ENCODE measurements at places on chromosomes 6 and 20.

GRCh38 chr20:59670786-59671492, 66.6 kb downstream of the PHACTR3 start:
- DNase-seq = no peak

GRCh38 chr6:114436691-114437090, 93.9 kb upstream of the HS3ST5 start:
- no peak for DNase-seq

- DNase-seq = no peak
Observed at GRCh38 chr20:22226849-22227700, 357.3 kb downstream of the FOXA2 start.

- no peak for DNase-seq
Observed at GRCh38 chr6:37192666-37193065, 22.7 kb downstream of the PIM1 start.

DNA sequence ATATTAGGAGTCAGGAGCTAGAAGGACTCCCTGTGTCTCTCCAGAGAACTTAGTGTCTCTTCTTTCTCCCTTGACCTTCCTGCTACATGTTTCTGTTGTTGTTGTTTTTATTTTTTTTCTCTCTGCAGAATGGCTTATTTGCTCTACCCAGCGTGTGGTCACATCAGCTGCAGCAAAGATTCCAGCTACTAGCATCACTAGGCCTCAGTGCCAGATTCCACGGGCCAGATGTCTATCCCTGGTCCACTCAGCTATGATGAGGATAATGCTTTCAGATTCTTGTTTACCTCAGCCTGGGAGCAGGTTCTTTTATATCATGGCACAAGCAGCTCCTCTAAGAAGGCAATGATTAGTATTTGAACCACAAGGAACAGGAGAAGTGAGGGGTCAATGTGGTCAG, 110.0 kb downstream of the PLCB1 start:
- DNase-seq = no peak

DNA sequence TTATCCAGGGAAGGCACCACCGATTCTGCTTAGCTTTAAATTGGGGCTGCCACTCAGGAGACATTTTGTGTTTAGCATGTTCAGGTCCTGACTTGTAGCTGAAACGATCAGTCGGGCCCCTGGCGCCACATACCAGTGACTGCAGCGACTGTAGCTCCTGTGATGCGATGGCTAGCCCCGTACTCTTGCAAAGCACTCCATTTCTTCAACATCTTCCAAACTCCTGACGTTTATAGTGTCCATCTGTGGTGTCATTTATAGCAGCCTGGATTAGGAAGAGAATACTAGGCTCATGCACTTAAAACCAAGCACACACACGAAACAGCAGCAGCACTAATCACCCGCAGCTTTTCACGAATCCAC, 13.0 kb downstream of the POU3F2 start:
- DNase-seq = no peak

DNA sequence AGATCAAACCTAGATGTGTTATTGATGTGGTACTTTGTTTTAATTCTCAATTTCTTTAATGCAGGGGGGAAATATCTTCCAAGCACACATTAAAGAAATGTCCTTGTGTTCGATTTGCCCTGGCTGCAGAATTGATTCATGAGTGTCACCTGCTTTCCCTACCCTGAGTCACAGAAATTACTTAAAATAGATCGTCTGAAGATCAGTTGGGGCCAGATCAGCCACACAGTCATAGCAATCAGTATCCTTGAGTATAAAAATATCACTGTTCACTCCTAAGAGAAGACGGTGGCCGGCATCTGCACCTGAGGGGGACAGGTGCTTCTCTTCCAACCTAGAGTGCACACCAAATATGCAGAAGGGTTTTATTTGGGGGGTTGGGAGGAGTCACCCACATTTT, 115.2 kb upstream of the RIN2 start:
- no peak for DNase-seq

DNA sequence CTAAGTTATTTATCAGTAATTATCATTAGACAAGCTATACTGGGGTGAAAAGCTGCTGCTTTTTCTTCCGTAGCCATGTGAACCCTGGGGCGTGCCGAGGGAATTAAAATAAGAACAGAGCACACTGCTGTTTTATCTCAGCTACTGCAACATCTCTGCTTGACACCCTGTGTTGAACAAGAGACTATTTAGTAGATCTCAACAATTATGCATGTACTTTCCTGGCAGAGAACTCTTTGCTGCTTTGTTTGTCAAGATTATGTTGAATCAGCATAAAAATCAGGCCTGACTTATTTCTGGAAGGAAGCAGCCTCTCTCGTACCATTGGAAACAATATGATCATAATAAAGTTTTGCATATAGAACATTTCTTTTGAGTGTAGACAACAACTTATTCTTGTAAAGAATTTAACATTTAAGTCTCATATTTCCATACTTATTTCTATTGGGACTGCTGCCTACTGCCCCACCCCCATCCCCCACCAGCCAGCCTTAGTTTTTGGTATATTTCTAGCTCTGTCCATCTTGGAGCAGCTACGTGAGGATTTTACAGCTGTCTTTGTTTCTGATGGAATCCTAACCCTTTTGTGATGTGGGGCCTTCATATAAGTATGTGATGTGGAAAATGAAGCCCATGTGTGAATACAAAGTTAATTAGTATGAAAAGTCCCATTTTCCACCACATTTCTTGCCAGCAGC, 1011.4 kb downstream of the KIF16B start:
- no peak for DNase-seq

- no peak for DNase-seq
Observed at GRCh38 chr6:125987026-125987617, 782 bp downstream of the TRMT11 start.

GRCh38 chr6:137950581-137950980, 83.5 kb downstream of the TNFAIP3 start:
- DNase-seq = no peak

DNA sequence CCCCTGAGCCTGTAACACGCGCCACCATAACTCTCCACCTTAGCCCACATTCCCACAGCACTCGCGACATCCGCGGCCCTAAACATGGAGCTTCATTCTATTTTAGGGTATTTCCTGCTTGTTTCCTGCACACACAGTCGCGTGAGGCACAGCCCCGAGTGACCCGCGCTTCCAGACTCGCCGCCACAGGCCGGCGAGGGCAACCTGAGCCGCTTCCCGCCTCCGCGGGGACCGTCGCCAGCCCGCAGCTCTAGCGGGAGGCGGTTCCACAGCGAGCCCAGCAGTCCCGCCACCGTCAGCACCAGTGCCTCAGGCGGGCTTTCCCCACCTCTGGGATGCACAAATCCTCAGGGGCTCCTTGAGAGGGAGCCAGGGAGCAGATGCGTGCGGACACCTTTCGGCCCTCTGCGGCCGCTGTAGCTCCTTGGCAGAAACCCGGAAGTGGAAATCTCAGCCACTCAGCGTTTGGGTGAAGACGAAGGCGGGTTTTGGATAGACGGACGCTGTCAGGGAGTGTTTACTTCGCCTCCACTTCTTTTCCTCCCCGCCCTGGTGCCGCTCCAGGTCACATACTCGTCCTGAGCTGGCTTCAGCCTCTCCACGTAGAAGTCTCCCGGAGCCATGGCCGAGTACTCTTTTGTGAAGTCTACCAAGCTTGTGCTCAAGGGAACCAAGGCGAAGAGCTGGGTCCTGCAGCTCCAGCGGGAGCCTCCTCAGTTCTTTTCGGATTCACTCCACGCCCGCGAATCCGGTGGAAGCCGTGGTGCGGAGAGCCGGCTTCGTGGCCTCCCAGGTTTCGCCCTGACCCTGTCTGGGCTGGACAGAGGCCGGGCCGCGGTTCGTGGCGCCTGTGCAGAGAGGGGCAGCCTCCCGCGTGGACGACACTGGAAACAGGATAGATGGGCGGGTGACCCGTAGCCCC, 2177.4 kb upstream of the DEFB115 start:
- peak; percentile 37 for DNase-seq

DNA sequence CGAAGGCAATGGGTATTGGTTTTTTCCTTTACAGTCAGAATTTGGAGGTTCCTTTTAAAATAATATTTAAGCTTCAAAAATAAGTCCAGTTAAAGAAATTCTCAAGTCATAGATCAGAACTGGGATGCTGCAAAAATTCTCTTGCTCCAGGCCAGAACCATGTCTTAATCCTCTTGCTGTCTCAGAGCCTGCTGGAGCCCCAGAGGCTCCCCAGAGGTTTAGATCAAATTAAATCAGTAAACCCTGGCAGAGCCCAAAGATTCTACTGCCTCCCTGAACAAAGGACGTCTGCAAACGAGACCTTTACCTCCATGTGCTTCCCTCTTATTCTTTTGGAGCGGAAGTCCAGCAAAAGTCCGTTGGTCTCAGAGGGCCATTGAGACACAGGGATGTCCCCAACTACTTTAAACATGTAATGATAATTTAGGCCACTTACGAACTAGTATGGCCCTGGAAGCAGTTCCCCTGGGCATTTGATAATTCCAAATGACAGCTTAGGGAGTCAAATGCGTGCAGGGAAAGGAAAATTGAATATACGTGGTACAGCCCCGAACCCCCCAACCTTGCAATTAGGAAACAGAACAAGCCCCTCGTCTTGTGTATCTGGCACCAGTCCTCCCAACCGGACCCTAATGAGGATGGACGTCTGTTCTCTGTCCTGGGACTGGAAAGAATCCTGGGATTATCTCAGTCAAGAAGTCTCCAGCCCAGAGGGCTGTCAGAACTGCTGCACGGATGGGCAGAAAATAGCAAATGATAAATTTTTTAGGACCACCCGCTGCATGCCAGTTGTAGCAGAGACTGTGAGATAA, 31.5 kb downstream of the SULF2 start:
- no peak for DNase-seq

DNA sequence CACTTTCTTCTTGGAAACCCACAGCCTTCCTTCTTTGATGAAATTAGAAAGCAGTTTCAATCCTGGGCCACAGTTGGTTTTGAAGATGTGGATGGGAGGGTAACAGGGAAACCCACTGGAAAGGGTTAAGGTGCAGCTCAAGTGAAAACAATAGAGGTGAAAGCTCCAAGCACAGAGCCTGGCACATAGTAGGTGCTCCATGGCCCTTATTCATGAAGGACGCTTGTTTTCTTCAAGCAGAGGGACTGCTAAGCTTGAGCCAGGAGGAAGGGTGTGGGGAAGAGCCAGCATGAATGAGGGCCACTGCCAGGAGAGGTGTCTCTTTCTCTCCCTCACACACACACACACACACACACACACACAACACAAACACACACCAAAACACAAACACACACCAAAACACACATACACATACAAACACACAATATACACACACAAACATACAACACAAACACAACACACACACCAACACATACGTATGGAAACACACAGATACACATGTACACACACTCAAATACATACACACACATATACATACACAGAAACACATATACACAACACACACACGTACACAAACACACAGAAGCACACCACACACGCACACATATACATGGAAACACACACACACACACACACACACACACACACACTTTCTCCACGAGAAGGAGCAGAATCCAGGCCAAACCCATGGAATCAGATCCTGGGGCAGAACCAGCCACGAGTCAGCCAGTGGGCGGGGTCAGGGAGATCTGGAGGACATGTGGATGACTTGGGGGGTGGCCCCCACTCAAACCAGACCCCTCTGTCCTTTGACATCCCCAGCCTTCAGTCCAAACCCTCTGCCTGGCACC, 23.7 kb upstream of the RBPJL start:
- DNase-seq = no peak

GRCh38 chr6:18427296-18427695, 40.1 kb downstream of the RNF144B start:
- no peak for DNase-seq

GRCh38 chr20:50673146-50673465, 18.2 kb downstream of the RIPOR3 start:
- no peak for DNase-seq

GRCh38 chr6:86706449-86706848, 230.9 kb upstream of the HTR1E start:
- no peak for DNase-seq

DNA sequence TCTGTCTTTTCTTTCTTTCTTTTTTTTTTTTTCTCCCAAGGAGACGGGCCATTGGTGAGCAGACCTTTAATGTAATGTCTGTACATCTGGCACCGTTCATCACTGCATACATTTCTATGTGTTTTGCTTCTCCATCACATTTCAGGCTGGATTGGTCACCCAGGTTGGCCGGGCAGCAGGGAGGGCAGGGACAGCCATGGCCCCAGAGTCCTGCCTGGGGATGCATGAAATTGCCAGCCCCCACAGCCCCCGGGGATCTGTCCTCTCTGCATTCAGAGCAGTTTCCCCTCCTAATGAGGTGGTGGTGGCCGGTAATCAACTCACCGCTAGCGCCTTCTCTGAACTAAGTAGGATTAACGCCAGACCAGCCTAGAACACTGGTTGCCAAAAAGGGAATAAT, 50.4 kb downstream of the APCDD1L start:
- DNase-seq = no peak
